ENCODE measurements at places on chromosomes 6 and 20.

GRCh38 chr6:107064579-107065065 lies 36.6 kb downstream of the MTRES1 start:
- DNase-seq: no peak

DNA sequence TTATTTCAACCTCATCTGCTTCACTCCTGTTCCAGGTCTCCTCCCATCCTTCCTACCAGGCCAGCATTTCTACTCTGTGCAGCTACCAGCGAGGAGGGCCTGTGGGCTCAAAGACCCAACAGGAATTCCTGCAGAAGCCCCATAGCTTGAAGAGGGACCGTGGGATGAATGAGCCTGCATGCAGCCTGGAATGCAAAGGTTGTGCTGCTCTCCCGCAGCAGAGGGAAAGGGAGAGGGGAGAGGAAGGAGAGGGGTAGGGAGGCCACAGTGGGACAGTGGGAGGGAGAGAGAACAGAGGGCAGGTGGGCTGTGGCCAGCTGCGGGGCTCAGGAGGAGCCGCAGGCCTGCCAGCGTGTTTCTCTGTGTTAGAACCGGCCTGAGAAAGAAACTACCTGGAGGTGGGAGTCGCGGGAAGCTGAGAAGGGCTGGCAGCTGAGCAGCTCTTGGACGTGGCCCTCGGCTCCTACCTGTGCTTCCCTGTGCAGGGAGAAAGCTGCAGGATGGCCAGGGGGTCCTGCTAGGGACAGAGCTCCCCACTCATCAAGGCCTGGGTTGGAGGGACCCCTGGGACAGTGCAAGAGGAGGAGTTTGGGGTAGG lies 66.1 kb upstream of the MLN start:
- DNase-seq: no peak

DNA sequence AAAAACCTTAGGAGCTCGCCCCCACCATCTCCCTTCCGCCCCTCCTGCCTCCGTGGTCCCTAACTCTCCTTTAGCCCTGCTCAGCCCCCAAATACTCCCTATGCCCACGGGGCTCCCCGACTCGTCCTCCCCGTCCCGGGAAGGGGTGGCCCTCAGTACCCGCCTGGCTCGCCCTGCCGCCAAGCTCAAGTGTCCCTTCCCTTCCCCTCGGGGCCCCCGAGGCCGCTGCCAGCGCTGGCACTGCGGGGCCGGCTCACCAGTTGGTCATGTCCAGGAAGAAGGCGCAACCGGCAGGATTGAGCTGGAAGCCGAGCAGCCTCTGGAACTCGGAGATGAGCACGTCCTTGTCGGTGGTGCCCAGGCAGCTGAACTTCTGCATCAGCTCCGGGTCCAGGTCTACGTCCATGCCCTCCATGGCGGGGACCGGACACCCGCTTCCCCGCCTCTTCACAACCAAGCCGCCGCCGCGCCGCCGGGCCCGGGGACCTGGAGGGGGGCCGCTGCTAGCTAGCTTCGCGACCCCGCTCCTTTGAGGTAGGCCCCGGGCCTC lies 303 bp downstream of the ILRUN start:
- DNase-seq: no peak

DNA sequence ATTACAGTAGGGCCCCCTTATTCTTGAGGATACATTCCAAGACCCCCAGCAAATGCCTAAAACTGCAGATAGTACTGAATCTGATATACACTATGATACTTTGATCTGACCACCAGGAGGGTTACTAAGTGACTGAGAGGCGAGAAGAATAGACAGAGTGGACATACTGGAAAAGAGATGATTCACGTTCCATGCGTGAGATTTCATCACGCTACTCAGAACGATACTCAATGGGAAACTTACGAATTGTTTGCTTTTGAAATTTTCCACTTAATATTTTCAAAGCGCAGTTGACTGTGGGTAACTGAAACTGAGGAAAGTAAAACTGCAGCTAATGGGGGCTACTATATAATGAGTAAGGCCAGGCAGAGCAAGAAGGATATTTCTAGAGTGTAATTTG lies 60.8 kb downstream of the STX11 start:
- DNase-seq: no peak

- DNase-seq: no peak
These were observed 77.5 kb upstream of the LTV1 start for GRCh38 chr6:143765422-143766184.

GRCh38 chr6:34143884-34144580 lies 1.9 kb downstream of the GRM4 start:
- peak; percentile 53 for DNase-seq

DNA sequence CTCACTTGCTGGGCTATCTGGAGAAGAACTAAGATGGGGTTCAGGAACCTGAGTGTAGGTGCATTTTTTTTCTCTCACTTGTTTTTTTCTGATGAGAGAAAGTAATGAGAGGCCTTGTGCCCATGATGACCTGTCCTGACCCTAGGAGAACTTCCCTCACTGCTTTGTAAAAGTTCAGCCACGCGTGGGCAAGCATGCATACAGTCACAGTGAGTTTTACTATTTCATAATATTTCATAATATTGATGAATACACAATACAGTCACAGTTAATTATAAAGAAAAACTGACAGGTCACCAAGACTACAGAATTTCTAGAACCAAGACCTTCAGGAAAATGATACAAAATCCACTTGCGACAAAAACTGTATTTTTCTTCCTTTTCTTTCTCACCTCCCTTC lies 111.8 kb downstream of the MAP7 start:
- no peak for DNase-seq

DNA sequence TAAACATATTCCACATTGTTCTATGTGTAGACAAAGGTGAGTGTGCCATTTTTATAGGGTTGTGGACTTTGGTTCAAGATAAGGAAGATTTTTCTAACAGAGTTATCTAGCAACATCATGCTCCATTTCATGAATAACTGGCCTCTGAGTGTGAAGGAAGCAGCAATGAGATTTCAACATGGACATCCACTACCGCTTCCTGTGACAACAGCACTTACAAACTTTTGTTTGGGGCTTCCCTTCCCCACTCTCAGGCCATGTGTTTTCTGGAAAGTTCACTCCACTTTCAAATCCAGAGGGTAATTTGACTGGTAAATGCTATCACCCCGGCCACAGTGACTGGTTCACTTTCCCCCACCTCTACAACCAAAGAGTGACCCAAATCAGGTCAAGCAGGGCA lies 38.1 kb upstream of the PROKR2 start:
- DNase-seq: no peak

- no peak for DNase-seq
These were observed 1.1 kb downstream of the LRRC1 start for GRCh38 chr6:53795702-53796450.

DNA sequence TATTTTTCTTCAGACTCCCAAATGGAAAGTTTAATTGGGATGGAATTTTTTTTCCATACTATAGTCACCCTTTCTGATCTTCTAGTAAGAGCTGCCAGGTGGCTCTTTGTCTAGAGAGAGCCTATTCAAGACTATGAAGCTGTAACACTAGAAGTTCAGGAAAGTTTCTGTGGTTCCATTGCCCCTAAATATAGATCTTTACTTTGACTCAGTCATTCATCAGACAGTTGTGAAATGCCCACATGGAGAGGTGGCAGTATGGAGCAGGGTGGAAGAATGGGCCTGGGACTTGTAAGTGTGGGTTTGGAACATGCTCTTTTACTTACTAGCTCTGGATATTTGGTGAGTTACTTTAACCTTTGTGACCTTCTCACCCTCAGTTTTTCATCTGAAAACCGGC lies 87.8 kb downstream of the CTNNBL1 start:
- no peak for DNase-seq

- no peak for DNase-seq
These were observed 189.1 kb downstream of the TBX18 start for GRCh38 chr6:84575264-84575663.

All from stimulated activated CD4-positive, alpha-beta T cell treated with anti-CD3 and anti-CD28 coated beads, TNF-alpha, amount 100 ng/mL, for 24 hours (primary cell).